ENCODE measurements at places on chromosomes 4 and X. TPM values are rescaled to one million over a fixed set of nuclear protein-coding genes. Genes with fewer than 3 reads are reported as not detected.

CA5B gene
- 1.4 TPM for total RNA-seq

TRIM60 gene
- not detected for total RNA-seq

PLXNB3 gene
- total RNA-seq, result 37.6 TPM

MND1 gene
- total RNA-seq, result 0.82 TPM

NONO gene
- 309 TPM for total RNA-seq

MTTP gene
- not detected for total RNA-seq

DUSP21 gene
- total RNA-seq, result not detected

CYTL1 gene
- 154 TPM for total RNA-seq

CLDN22 gene
- total RNA-seq, result not detected

TFE3 gene
- total RNA-seq, result 72.2 TPM

- no peak for DNase-seq
Observed at GRCh38 chr4:173522160-173522950, 7.7 kb downstream of the HAND2 start.

GRCh38 chrX:49209434-49210251, 9.7 kb upstream of the SYP start:
- DNase-seq, result no peak

DNA sequence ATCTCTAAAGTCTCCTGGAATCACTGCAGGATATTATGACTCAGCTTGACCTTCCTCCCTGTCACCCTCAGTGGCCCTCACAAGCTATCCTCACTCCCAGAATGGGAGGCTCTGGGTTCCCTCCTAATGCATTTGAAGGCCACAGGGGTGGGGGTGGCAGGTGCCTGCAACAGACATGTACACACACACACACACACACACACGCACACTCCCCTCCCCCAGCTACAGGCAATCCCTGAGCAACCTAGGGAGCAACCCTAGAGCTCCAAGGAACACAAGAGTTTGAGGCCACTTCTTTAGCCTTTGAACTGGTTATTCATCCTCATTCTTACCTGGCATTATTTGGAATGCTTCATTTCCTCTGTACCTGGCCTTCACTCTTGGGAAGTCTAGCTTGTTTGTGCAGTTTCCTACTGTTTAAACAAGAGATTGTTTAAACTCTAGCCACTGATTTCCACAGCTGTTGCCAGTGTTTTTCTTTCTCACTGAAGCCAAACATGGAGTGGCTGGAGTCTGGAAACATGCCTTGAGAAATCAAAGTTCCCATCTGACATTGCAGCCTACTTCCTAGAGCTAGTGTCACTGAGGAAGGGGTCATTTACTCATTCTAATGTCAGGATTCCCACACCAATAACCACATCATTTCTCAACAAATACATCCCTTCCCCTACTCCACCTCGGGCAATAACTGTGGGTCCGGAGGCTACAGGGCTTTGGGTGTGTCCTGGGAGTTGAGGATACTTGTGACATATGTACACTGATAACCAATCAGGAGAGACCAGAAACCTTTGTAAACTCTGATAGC, 37.7 kb downstream of the MAOA start:
- no peak for DNase-seq

- no peak for DNase-seq
Observed at GRCh38 chr4:72463724-72464123, 105.3 kb downstream of the ADAMTS3 start.

- peak; percentile 10 for DNase-seq
Observed at GRCh38 chr4:87502580-87503238, 26.5 kb downstream of the SPARCL1 start.

GRCh38 chrX:123860983-123861382, 1.1 kb downstream of the XIAP start:
- DNase-seq, result no peak

DNA sequence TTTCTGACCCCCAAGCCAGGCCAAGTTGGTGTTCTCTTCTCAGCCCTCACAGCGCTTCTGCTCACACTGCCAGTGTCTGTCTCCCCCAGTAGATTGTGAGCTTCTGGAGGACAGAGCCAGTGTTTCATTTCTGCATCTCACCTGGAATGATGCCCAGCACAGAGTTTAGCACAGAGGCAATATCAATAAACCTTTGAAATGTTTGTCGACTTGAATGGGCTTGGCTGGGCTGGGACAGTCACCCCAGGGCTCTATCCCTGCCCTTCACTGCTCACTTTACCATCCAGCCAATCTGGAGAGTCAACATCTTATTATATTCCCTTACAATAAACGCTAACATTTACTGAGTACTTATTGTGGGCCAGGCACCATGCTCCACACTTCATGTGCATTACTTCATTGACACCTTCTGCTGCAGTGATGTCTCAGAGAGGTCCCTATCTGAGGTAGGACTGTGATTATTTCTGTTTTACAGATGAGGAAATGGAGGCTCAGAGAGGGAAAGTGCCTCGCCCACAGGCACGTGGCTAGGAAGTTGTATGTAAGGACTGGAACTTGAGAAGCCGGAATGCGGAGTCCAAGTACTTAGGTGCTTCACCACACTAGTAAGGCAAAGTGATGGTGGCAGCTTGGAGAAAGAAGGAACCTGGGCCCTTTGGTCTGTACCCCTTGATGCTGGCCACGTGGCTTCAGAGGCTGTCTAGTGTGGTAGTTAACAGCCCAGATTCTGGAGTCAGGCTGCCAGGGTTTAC, 19.5 kb downstream of the EFNB1 start:
- no peak for DNase-seq

DNA sequence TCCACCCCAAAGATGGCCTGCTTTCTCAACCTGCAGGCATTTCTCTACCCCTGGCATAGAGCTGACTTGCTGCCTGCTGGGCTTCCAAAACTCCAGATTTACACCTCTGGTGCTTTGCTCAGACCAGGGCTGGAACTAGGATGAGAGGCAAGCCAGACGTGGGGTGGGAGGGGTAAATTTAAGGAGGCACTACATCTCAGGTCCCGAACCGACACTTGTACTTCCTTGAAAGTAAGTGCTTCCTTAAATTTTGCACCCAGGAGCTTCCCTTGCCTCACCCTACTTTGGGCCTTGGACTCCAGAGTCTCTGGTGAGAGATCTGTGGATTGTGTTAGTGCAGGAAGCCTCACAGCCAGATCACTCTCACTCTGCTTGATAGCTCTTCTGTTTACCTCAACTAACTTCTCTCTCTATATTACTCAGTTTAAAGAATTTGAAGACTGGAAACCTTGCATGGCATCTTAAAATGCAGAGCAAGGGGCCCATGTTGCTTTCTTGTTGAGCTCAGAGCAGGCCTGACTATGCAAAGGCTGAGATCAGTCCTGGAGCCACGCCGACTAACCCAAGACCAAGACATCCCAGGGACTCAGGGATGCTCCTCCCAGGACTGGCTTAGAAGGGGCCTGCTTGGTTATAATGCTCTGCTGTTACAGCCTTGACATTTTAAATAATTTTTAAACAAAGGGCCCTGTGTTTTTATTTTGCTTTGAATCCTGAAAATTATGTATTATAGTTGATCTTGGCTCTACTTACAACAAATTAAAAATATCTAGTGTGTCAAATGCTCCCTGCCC, 145.0 kb upstream of the LEF1 start:
- DNase-seq, result no peak
